Astrocyte of the cerebellum (primary cell): ENCODE measurements at places on chromosomes 3 and 15.

DNA sequence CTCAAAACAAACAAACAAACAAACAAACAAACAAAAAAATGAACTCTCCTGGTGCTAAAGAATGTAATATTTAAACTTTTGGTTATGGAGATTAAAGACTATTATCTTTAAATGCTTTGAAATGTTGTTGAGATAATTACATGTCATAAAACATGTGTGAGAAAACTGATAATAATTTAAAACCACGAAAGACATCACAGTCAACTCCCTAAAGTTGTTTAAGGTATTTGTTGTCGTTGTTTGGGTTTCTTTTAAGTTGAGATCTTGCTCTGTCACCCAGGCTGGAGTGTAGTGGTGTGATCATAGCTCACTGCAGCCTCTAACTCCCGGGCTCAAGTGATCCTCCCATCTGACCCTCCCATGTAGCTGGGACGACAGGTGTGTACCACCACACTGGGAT lies 12.0 kb downstream of the EFCAB12 start:
- DNase-seq, result no peak

DNA sequence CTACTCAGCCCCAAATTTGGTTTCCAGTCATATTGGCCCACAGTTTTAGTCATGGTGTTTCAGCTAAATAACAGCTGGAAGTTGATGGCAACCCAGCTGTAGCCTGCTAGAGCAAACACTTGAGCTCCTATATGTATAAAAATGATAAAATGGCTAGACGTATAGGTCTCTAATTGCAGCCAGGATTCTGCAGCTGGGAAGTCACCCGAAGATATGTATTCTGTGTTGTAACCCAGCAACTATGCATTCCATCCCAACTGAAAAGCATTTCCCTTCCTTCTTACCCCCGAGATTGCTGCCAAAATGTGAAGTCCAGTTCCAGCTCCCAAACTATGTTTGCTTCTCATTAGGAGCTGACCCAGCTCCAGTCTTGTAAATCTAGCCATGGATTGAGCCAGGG lies 408.4 kb downstream of the AGBL1 start:
- DNase-seq, result no peak

GRCh38 chr15:69342460-69343076 lies 43.9 kb downstream of the PAQR5 start:
- DNase-seq, result no peak

- DNase-seq, result no peak
These were observed 346.6 kb upstream of the MEIS2 start for GRCh38 chr15:37446921-37447320.

GRCh38 chr3:62143843-62144450 lies 229.4 kb downstream of the FEZF2 start:
- DNase-seq, result no peak

DNA sequence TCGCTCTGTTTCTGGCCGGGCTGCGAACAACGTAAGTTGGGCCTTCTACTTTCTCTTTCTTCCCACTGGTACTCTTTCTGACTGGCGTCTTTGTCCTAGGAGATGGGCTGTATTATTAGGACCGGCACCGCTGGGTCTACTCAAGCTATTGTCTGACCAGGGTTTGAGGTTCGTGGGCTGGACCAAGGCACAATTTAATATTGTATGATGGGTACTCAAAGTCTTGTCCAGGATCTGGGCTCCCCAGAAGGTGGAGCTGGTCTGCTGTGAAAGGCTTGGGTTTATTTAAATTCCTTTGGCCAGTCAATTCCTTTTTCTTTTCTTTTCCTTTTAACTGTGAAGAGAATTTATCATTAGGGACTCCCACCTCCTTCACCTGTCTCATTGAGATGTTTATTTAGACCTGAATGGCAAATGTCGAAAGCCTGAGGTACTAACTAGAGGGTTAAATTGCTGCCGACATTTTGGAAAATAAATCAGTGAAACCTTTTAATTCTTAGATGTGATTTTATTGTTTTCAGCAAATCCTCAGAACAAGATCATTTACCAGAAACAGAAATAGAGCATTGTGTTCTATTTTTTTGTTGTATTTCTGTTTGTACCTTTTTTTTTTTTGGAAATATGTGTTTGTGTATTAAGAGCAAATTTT lies 410 bp downstream of the LRRC49 start:
- DNase-seq, result peak; percentile 49

DNA sequence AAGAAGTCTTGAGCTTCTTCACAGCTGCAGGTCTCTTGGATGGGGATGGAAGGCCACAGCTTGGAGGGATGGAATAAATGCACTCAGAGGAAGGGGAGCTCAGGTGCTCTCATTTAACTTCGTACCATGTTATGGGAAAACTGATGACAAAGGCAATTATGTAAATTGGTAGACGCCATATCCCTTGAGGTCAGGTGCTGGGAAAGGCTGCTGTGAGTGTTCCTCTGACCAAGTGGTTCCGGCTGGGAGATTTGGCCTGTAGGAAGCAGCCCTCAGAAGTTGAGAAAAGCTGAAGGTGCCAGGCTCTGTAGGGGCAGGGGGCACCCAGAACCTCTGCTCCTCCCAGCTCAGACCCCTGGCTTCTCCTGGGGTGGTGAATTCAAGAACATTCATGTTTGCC lies 47.1 kb downstream of the FAH start:
- no peak for DNase-seq

DNA sequence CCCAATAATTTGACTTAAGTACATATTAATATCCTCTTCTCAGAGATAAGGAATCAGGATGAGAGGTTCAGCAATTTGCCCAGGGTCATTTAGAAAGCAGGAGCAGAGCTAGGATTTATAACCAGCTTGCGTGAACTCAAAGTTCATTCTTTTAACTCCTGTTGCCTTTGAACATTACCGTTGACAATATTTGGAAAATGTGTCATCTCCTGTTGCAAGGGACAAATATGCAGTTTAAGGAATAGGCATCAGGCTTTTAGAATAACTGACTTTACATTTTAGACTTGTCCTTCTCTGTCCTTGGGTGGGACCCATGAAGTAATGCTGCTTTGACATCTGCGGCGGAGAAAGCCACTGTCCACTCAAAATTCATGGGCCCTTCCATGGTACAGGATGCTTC lies 252.2 kb upstream of the RGMA start:
- no peak for DNase-seq

GRCh38 chr3:31917303-31918005 lies 63.6 kb downstream of the OSBPL10 start:
- no peak for DNase-seq

DNA sequence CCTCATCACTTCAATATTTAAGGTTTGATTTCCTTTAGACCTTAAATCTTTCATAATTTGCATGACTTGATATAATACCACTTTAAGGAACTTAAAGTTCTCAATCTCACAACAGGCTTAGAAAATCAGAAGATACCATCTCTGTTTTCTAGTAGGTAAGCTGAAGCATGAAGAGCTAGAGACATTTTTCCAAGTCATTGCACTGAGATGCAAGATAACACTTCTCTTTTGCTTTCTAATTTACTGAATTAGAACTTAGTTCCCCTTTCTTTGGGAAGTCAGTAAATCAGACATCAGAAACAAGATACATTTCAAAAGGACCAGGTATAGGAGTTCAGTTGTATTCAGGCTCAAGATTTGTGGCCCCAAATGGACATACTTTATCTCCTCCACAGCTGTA lies 79.7 kb downstream of the DZIP3 start:
- DNase-seq, result no peak

DNA sequence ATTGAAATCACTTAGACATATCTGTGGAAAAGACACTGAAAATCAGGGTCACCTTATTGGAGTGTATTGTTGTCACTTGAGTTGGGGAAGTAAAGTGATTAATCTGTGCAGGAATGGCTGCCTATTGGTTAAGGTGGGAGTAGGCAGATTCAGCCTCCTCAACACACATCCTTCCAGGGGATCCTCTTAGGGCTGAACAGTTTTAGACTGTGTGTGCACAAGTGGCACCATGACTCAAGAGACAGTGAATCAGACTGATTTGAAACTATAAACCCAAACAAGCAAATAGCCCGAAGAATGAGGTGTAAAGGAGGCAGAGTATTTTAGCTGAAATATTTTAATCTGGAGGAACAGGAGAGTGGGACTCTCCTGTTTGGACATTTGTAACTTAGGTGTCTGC lies 4.9 kb downstream of the ABHD17C start:
- no peak for DNase-seq

DNA sequence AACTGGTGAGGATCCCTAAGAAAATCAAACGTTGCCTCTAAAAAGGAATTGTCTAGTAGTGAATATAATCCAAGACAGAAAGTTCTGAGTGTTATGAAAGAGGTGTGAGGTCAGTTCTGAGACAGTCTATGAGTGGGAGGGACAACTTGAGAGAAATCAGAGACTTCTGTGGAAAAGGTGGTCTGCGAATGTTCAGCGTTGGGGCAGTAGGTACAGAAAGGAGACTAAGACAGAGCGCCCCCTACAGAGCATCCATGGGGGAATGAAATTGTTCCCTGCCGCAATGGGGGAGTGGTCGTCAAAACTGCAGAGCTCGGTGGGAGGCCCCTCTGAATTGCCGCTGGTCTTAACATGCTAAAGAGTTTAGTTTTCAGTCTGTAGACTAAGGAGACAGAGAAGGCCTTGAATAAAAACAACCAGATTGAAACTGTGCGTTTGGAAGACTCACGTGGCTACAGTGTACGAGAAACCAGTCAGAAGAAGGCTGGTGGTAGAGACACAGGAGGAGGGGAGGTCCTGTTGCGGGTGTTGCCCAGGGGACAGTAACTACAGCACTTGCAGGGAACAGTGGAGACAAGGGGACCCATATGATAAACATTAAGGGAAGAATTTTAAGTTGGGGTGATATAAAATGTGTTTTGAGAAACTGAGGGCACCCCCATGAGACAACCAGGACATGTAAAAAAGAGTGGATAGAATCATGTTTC lies 6.9 kb downstream of the TNIK start:
- DNase-seq, result no peak

GRCh38 chr15:97177151-97177577 lies 783.3 kb upstream of the ARRDC4 start:
- no peak for DNase-seq

DNA sequence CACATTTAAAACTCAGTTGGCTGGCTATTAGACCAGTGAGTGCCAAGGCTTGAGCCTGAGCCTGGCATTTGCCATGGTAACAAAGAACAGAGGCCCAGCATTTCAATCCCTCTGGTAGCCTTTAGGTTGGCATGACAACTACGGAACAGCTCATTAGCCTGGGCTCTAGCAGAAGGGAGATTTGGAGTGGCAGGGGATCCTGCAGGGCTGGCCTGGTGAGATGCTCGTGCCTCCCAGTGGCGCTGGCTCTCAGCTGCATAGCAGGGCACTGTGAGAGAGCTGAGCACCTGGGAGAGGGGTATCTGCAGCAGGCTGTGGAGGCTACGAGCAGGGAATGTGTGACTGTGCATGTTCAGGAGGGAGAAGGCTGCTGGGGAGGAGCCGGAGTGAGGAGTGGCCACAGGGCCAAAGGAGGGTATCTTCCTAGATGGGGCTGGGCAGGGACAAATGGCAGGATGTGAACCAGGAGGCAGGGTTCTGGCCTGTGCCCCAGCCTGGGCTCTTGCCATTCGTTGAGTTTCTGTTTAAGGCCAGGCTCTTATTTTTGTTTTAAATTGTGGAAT lies 5.6 kb upstream of the ABTB1 start:
- DNase-seq, result no peak

DNA sequence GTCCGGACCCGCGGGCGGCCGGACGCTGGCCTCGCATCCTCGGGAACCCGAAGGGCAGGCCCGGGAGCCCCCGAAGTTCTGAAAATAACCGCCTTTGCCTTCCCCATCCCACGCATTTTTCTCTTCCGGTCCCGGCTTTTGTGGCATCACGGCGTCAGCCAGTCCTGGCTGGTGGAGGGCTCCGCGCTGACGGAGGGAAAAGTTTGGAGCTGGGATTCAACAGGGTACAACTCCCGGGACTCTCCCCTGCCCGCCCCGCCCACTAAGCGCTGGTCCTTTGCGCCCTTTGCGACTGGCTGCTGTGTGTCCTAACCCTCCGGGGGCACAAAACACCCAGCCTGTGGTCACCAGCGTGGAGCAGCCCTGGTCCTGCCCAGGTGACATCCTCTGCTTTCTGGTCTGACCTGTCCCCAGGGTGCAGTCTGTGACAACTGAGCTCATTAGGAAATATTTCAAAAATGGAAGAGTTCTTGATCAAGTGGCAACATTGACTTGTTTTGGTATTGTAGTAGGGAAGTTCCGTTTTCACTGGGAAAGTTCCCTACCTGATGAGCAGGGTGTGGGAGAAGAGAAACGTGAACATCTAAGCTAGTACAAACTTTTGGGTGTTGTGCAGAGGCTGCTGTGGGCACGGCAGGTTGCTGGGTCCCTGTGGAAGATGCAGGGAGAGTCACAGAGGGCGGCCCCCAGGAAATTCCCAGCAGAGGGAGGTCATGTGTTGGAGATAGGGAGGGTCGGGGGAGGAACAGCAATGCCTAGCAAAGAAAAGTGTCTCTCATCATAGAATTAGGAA lies 775 bp downstream of the ARNT2 start:
- DNase-seq, result no peak

GRCh38 chr15:85312929-85313331 lies 67.5 kb upstream of the AKAP13 start:
- peak; percentile 77 for DNase-seq

- DNase-seq, result no peak
These were observed 160.8 kb downstream of the ALCAM start for GRCh38 chr3:105527535-105527934.

- DNase-seq, result peak; percentile 6
These were observed 53.2 kb downstream of the LHFPL4 start for GRCh38 chr3:9500108-9501050.

GRCh38 chr15:82305621-82306048 lies 43.0 kb downstream of the SAXO2 start:
- DNase-seq, result no peak

- no peak for DNase-seq
These were observed 112.2 kb upstream of the NANOGP8 start for GRCh38 chr15:35197306-35197705.

DNA sequence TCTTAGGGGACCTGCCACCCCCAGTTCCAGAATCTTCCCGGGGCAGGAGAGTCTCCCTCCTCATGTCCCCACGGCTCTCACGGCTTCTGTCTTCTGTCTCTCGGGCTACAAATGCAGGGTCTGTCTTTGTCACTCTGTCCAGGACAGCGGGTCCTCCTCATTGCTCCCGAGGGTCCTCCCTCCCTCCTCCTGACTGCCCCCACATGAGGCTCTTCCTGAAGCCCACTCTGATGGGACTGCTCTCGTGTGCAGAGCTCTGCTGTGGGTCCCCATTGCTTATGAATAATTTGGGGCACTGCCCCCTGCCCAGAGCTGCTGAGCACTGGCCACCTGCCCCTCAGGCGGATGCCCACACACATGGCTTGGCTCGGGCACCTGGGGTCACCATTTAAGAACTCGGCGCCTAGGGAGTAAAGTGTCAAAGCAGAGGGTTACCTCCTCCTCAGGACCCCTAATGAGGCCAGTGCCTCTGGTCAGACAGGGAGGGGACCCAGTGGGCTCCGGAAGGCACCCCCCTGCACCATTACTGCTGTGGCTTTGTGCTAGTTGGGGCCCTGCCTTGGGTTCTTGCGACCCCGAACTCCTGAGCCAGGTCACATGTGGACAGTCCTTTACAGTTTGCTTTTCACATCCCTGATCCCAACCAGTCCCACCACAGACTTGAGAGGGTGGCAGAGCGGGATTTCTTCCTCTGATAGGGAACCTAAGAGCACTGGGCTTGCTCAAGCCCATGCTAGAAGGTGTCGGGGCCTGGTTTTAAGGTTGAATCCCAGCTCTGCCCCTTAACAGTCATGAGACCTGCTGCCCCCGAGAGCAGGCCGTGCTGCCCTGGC lies 22.1 kb downstream of the HDAC11 start:
- DNase-seq, result no peak

GRCh38 chr3:18630295-18630694 lies 205.2 kb upstream of the SATB1 start:
- no peak for DNase-seq

GRCh38 chr3:44522494-44522933 lies 32.5 kb upstream of the ZKSCAN7 start:
- no peak for DNase-seq
